ENCODE measurements at places on chromosomes 6 and 20.

GRCh38 chr6:9208966-9209365 lies 773.6 kb upstream of the SLC35B3 start:
- no peak for DNase-seq

- DNase-seq = no peak
Observed at GRCh38 chr6:147755999-147756398, 247.5 kb downstream of the SAMD5 start.

- no peak for DNase-seq
Observed at GRCh38 chr6:9634776-9635175, 780.1 kb downstream of the TFAP2A start.

DNA sequence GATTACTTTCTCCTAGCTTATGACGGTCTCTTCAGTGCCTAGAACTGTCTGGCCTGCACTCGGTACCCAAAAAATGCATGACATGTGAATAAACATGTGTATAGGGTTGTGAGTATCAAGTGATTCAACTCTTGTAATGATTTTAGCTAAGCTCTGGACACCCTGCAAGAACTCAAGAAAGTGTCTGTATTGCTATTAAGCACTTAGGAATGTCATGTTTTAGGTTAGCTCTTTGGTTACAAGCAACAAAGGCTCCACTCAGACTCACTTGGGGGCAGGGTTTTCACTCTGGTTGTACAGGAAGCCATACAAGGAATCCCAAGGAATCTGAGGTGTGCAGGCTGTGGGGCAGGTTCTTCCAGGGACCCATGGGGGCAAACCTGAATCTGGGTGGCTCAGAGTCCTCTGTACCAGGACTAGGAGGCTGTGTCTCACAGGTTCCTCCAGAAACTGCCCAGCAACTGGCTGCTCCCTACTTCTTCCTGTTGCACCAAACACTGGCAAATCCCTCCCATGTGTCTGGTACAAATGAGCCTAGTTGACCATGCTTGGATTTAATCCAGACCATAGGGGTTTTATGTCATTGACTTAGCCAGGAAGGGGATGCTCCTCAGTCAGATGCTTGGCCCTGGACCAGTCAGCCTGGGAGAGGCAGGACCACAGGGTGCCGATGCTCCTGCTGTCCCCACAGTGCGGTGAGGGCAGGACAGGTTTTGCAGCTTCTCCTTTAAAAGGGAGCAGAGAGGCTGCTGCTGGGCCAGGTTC lies 77.9 kb upstream of the CDH4 start:
- no peak for DNase-seq

GRCh38 chr6:127566651-127567050 lies 10.3 kb upstream of the C6orf58 start:
- no peak for DNase-seq

DNA sequence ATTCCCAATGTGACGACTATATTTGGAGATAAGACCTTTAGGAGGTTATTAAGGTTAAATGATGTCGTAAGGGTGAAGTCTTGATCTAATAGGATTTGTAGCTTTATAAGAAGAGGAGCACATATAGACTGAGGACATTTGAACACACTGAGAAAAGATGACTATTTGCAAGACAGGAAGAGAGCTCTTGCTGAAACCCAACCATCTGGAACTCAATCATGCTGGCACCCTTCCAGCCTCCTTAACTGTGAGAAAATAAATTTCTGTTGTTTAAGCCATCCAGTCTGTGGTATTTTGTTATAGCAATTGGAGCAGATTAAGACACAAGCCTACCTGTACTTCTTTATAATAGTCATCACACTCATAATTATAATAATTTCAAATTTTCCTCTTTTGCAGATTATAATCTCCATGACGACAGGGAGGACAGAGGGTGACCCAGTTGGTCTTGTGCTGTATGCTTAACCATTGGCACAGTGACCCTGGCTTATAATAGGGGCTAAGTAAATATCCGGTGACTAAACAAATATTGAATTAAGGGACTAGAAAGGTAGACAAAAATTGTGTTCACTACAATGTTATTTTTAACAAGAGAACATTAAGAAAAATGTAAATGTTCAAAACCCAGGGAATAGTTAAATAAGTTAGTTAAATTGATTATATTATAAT lies 206.4 kb upstream of the HDDC2 start:
- DNase-seq = no peak

DNA sequence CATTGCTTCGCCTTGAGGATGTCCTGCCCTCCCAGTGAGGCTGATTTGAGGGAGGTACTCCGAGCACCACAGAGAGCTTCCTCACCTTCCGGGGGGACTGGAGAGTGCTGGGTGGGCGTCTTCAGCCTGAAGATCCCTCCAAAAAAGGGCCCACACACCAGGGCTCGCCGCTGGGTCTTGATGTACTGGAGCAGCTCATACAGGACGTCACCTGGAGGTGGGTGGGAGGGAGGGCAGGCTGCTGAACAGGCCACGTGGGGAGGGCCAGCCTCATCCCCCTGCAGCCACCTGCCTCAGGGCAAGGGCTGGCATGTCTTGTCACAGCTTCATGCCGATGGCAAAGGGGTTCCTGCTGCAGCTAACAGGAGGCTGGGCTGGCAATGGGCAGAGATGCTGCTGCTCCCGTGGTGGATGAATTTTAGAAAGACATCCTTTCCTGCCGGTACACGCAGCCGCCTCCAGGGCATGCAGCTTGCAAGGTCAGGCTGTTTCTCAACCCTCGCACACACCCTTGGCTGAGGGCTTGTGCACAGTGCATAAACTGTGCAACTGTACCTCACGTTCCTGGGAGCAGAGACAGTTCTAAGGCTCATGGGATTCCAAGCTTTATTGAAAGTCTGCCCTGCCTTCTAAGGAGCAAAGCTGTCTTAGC lies 14.0 kb downstream of the ETV7 start:
- DNase-seq = no peak

GRCh38 chr6:113570161-113570560 lies 287.0 kb upstream of the MARCKS start:
- no peak for DNase-seq
